Femur (tissue), 1 donor: ENCODE measurements at places on chromosomes 7 and 10.
A peak's percentile ranks its signal among the peaks of the same experiment; 100 is the strongest.

DNA sequence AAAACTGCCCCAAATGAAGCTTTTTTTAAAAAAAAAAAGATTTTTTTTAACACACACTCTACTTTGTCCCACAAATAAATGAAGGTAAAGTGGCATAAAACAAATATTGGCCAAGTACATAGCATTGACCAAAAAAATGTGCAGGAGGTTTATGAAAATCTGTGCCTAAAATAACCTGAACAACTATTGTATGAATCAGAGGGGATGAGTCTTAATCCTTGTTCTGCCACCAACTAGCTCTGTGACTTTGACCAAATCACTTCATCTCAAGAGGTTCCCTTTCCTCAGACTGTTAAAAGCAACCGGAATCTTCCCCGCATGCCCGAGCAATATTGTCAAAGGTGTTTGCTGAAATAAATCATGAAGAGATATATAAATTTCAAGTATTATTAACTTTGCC lies 150.4 kb upstream of the NEBL start:
- DNase-seq = no peak

DNA sequence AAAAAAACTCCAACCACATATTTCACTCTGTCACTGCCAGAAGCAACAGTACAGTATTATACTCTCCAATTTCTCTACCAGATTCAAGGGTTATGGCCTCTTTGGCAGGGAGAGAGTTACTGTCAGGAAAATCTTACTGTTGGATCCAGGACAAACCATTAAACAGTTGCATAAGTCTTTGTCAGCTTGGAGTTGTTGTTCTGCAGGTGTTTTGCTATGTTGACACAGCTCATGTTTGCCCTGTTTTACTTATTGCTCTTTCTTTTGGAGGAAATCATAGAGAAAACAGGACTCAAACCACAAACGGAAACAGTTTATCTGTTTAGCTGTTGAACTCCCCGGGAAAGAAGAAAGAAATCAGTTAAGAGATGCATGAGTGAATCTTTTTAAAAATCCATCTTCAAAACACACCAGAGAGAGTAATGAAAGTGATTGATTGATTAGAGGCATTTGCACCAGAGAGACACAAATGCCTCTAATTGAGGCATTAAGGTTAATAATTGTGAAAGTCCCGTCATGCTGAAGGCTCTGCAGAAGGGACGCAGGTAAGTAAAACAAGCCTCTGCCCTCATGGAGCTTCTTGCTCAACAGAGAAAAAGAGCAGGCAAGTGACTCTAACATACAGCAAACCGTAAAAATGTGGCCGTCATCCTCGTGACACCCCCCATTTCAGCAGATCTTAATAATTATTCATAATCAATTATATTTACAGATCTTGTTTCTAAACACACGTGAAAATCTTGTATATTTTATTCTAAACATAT lies 38.7 kb upstream of the ARHGAP21 start:
- DNase-seq = no peak

- no peak for DNase-seq
Measured at GRCh38 chr7:71303566-71303965, 171.6 kb downstream of the GALNT17 start.

DNA sequence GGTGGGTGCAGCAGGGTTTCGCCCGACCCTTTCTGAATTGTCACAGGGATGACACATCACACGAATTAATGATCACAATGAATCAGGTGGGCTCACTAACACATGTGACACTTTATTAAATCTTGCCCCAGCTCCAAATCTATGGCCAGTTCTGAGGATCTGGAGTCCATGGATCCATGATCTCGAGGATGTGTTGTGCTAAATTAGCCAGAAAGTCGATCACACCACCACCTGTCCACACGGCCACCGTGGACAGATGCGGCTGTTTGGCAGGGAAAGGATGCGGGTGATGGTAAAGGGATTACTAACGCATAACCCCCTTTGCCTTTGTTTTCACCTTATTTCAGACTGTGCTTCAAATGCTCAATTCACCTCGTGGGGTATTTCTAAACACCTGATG lies 96.4 kb downstream of the COBL start:
- DNase-seq = no peak

DNA sequence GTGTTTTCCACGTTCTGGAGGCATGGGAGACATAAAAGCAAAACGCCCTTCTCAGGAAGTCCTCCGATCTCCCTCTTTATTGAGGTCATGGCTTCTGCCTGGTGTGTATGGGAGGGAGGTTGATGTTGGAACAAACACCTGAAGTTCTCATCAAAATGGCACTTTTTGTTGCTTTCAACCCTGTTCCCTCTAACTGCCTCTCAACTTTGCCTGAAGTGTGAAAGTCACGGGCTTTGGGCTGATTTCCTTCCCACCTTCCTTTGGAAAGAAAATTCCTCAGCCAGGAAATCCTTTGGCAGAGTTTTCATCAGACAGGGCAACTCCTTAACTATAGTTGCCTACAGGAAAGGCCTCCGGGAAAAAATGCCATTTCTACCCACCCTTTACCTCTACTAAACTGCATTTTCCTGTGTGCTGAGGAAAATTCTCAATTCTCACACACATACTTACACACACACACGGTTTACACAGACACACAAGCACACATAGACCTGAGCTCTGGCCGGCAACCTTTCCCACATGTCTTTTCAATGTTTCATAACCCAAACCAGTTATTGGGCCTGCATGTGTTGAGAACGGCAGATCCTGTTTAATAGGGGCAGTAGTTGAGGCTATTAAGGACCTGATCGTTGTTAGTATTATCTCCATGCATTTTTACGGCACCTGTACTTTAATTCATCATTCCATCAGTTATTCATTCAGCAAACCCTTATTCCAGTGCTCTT lies 36.4 kb downstream of the CYP17A1 start:
- peak; percentile 44 for DNase-seq

DNA sequence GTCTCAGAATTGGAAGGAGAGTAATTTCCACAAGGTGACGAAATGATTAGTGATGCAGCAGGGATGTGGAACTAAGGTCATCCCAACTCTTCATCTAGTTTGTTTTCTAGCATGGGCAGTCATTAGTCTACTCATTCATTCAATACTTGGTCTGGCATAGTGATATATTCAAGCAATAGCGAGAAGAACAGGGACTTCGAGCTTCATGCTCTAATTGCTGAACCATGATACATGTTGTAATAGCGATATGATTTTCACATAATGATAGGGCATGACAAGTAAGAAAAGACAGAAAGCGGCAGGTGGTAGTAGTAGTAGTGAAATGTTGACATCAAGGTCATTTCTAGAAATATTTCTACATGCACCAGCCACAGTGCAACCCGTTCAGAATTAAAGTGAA lies 652.1 kb downstream of the PHTF2 start:
- DNase-seq = no peak

- DNase-seq = peak; percentile 43
Measured at GRCh38 chr10:110636932-110637557, 7.1 kb upstream of the RBM20 start.

DNA sequence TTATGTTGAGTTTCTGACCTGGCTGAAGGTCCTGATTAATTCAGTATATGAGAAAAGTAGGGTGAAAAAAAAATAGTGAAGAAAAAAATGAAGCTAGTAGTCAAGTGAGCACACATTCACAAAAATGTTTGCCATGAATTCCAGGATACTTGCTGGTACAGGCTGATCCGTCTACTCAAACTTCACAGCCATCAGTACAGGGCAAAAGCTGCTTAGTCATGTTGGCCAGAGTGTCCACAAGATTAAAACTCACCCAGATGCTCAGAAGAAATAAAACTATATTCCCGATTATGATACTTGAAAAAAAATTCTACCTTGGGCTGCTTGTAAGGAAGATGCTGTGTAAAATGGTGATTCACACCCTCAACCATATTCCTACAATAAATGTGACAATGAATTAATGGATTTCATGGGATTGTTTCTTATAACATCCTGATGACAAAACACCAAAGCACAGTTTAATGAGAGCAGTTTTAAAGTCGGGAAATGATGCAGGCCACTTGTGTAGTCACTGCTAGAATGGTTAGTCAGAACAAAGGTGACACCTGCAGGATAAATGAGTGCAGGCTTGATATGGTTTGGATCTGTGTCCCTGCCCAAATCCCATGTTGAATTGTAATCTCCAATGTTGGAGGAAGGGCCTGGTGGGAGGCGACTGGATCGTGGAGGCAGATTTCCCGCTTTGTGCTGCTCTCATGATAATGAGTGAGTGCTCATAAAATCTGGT lies 49.2 kb upstream of the ANKRD1 start:
- DNase-seq = no peak

- peak; percentile 74 for DNase-seq
Measured at GRCh38 chr10:69801434-69802315, at the start of gene COL13A1. Gene COL13A1 (plus strand): TSS chr10:69801906. CDS start chr10:69802424, 518 bp downstream.

DNA sequence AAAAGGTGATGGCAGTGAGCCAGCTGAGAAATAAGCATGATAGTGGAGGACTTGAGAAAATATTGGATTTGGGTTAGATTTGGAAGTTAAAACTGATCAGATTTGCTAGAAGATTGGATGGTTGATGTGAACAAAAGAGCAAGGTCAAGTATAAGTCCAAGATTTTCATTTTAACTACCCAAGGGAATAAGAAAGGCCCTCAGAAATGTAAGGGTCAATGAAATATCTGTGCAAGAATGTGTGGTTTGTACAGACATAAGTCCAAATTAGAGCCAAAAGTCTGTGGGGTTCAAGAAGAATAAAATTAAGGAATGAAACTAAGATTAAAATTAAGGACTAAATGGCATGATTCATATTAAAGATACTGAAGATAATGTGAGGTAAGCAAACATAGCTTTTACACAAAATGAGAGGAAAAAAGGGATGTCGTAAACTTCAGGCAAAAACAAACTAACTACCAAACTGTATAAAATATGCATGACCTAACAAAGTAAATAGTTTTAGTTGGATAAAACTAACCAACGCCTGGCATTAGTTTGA lies 78.4 kb upstream of the CACNA2D1 start:
- DNase-seq = no peak

- peak; percentile 46 for DNase-seq
Measured at GRCh38 chr10:115093286-115093775, at the start of gene ATRNL1. Gene ATRNL1 (plus strand): TSS chr10:115093365. CDS start chr10:115093751, 386 bp downstream.

- no peak for DNase-seq
Measured at GRCh38 chr7:1899951-1900762, 230.1 kb downstream of the ELFN1 start.

DNA sequence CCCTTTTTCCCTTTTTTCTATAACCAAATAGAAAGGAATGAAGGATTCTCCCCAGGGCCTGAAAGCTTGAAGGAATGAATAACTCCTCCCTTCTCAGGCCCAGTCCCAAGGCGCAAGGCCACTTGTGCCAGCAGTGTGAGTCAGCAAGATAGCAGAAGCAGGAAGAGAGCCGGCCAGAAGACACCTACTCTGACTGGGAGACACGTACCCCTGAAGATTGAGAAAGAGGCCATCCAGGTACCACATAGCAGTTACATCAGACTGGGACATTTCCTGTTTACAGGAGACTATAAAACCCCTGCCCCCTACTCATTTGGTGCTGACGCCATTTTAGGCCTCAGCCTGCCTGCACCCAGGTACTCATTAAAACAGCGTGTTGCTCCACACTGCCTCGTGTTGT lies 65.5 kb downstream of the LRRC17 start:
- DNase-seq = no peak

DNA sequence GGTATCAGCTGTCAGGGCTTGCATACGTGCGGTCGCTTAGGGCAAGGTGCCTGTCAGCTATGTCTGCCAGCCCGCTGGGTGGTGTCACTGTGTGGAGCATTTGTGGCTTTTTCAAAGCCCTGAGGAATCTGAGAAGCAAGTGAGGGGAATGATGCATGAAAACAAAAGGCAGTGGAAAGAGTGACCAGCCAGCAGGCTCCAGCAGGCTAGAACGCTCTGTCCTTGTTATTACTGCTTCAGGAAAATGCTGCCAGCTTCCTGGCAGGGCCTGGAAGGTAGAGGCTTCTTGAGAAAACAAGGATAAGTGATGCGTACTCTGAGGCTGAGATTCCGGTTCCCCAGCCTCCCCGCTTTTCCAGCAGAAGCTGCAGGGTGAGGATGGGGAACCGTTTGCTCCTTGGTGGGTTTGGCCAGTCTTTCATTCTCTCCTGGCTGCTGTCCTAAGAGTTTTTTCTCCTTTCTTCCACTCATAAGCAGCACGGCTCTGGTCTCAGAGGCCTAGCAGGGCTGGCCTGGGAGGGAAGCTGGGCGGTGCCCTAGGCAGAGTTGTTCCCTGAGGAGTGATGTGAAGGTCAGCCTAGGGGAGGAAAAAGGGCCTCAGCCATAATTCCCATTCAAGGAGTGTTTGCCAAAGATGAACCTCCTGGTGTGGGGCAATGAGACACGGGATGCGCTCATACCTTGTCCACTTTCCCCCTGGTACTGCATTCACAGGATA lies 42.8 kb upstream of the MKLN1 start:
- DNase-seq = peak; percentile 25

- no peak for DNase-seq
Measured at GRCh38 chr10:118271671-118272070, 70.5 kb downstream of the FAM204A start.

- no peak for DNase-seq
Measured at GRCh38 chr10:69860271-69860670, 58.6 kb downstream of the COL13A1 start.

DNA sequence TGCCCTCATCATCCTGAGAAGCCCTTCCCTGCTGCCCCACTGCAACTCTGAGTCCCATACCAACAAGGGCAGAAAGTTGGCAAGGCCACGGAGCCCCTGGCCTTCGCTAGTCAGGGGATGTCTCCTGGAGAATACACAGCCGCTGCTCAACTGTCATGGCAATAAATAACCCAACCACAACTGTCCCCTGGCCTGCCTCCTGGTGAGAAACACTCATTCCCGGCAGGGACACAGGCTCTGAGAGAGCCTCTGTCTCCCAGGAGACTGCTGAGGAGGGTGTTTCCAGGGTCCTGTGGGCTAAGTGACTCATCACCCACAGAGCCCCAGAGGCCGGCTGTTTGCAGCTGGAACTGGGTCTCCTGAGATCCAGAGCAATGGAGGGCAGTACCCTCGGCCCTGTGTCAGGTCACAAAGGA lies 354.1 kb downstream of the TNS3 start:
- DNase-seq = peak; percentile 44

DNA sequence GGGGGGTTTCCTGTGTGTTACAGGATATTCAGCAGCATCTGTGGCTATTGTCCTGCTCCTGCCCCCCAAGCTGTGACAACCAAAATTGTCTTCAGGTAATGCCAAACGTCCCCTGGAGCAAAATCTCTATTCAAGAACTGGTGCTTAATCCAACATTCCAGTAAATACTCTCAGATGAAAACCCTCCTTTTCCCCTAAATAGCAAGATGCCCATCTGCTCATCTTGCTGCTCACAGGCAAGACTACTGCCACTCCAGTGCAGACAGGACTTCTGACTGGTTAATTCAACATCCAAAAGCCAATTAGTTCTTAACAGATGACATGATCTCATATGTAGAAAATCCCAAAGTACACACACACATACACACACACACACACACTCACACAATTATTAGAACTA lies 20.5 kb upstream of the JAZF1 start:
- no peak for DNase-seq

GRCh38 chr10:13382703-13383398 lies 34.8 kb upstream of the SEPHS1 start:
- peak; percentile 19 for DNase-seq
